Breast epithelium (tissue), 4 donors: ENCODE measurements at places on chromosomes 7 and 10.

DNA sequence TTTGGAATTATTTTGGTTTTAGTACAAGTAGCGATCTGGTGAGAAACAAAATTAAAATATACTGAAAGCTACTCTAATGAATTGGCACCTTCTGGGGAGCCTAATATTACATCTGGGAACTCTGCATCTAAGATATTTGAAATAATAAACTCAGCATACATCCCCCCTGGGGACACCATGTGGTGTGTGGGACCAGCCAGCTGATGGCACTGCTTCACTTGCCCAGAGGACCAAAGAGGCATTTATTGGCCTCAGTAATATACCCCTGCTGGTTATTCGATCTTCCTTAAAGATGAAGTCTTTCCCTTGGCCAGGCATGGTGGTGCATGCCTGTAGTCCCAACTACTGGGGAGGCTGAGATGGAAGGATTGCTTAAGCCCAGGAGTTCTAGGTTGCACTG lies 195.1 kb upstream of the AUTS2 start:
- no peaks in the 10 kb centered on the region for H3K36me3 ChIP-seq
- H3K4me3 ChIP-seq, result no peak overlapping the region
- H3K27me3 ChIP-seq, result no peaks in the 10 kb centered on the region
- H3K27ac ChIP-seq, result no peak overlapping the region
- no peaks in the 10 kb centered on the region for H3K4me1 ChIP-seq

GRCh38 chr7:96484091-96484490 lies 162.2 kb upstream of the SLC25A13 start:
- no peaks in the 10 kb centered on the region for H3K27me3 ChIP-seq
- H3K36me3 ChIP-seq, result no peaks in the 10 kb centered on the region
- H3K4me1 ChIP-seq, result no peaks in the 10 kb centered on the region
- no peak overlapping the region for H3K27ac ChIP-seq

DNA sequence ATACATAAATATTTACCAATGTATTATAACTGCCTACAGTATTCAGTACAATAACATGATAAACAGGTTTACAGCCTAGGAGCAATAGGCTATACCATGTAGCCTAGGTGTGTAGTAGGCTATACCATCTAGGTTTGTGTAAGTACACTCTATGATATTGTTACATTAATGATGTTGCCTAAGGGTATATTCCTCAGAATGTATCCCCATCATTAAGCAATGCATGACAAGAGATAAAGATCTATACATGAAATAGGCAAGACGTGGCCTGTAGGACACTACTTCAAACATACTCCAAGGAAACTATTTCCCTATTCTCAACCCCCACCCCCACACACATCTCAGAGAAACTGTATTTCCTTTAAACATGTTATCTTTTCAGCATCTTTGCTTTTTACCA lies 15.3 kb upstream of the ADAM22 start:
- no peaks in the 10 kb centered on the region for H3K27me3 ChIP-seq
- H3K4me3 ChIP-seq, result no peak overlapping the region

GRCh38 chr10:101986624-101986971 lies 69.4 kb downstream of the ARMH3 start:
- DNase-seq, result no peak
- H3K36me3 ChIP-seq, result no peaks in the 10 kb centered on the region
- no peaks in the 10 kb centered on the region for H3K27me3 ChIP-seq
- H3K4me1 ChIP-seq, result no peaks in the 10 kb centered on the region
- no peak overlapping the region for H3K27ac ChIP-seq
- no peak overlapping the region for H3K4me3 ChIP-seq

DNA sequence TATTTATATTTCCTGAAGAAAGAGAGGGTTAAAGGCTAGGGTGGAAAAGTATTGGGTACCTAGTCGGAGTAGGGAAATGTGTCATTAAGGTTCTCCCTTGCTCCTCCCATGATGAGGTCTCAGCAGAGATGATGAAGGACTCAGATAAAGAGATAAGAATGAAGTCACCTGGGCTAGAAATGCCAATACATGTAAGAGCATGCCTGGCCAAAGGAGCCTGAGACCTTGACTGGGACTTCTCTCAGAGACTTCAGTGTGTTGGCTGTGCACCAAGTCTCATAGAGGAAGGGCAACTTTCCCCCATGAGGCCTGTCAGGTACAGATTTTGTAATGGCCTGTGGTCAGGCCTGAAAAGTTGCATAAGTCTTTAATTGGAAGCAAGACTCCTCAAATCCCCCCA lies 361.0 kb upstream of the CDC14C start:
- DNase-seq, result no peak
- no peaks in the 10 kb centered on the region for H3K4me1 ChIP-seq
- no peak overlapping the region for H3K27ac ChIP-seq
- no peaks in the 10 kb centered on the region for H3K36me3 ChIP-seq
- H3K4me3 ChIP-seq, result no peak overlapping the region

DNA sequence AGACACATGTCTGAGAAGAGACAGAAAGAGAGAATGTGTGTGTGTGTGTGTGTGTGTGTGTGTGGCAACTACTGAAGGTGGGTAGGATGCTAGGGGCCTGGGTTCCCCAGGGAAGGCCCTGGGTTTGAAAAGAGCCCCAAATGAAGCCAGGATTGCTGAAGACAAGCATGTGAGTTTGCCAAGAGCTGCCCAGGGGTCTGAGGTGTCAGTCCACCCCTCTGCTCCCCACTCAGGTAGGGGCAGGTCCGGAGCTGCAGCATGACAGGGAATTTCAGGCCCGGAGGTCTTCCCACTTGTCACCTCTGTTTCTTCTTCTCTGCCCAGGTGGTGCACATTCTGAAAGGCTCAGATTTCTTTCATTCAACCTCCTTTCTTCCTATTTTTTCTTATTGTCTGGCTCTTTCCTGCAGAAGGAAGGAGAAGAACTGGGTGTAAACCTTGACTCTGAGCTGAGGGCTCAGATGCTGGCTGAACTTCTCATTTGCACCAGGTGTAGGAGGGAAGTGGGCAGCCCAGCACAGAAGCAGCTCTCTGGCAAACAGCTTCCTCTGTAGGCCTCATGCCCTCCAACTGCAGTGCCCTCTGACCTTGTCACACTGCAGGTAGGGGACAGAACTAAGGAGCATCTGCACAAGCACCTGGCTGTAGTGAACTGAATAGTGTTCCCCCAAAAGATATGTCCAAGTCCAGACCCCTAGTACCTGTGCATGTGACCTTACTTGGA lies 79.6 kb upstream of the LRRC4 start:
- H3K27ac ChIP-seq, result no peak overlapping the region
- no peaks in the 10 kb centered on the region for H3K4me1 ChIP-seq
- no peak overlapping the region for H3K4me3 ChIP-seq
- H3K27me3 ChIP-seq, result no peaks in the 10 kb centered on the region

- H3K4me1 ChIP-seq, result no peaks in the 10 kb centered on the region
- peaks cover 8% of the 10 kb centered on the region for H3K36me3 ChIP-seq
- no peaks in the 10 kb centered on the region for H3K27me3 ChIP-seq
- DNase-seq, result no peak
Measured at GRCh38 chr10:7826971-7827370, 8.7 kb downstream of the TAF3 start.

GRCh38 chr10:131570716-131571307 lies 259.3 kb upstream of the TCERG1L start:
- H3K4me3 ChIP-seq, result no peak overlapping the region
- no peaks in the 10 kb centered on the region for H3K36me3 ChIP-seq
- H3K27me3 ChIP-seq, result peaks cover 41% of the 10 kb centered on the region

DNA sequence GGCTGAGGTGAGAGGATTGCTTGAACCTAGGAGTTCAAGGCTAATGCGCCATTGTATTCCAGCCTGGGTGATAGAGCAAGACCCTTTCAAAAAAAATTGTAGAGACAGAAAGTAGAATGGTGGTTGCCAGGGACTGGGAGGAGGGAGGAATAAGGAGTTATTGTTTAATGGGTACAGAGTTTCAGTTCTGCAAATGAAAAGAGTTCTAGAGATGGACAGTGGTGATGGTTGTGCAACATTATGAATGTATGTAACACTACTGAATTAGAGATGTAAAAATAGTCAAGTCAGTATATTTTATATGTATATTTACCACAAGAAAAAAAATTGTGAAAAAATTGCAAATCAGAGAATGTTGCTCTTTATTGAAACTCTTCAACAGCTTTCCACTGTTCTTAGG lies 266.5 kb upstream of the NPY start:
- no peak for DNase-seq
- H3K4me3 ChIP-seq, result no peak overlapping the region
- no peaks in the 10 kb centered on the region for H3K27me3 ChIP-seq
- no peak overlapping the region for H3K27ac ChIP-seq

GRCh38 chr10:124214610-124215375 lies 121.4 kb upstream of the CHST15 start:
- H3K4me1 ChIP-seq, result no peaks in the 10 kb centered on the region
- no peak overlapping the region for H3K4me3 ChIP-seq
- H3K36me3 ChIP-seq, result no peaks in the 10 kb centered on the region
- no peak overlapping the region for H3K27ac ChIP-seq
- H3K27me3 ChIP-seq, result no peaks in the 10 kb centered on the region

DNA sequence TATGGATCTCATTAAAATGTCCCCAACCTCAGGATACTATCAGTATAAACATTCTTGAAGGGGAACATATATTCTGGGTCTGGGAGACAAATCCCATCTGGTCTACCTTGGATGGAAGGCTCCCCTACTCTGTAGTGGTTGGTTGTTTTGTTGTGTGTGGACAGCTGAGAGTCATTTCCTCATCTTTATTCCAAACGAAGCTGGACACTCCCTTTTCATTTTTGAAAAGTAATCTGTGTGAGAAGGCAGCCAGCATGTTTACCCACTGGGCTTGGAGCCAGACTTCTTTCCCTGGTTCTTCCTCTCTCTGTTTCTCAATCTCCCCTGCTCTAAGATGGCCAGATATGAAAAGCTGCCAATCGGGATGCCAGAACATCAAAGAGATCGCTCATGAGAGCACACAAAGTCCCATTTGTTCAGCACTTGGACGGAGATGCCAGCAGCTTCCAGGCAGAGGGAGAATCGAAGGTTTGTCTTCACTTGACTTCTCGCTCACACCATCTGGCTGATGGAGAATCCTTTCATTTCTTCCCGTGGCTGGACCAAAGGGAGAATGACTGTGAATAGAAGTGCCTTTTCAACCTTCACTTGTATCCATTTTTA lies 108.1 kb upstream of the AGR3 start:
- H3K4me3 ChIP-seq, result peak overlapping the region; percentile 14
- no peaks in the 10 kb centered on the region for H3K4me1 ChIP-seq
- peak overlapping the region; percentile 81 for H3K27ac ChIP-seq
- H3K36me3 ChIP-seq, result no peaks in the 10 kb centered on the region

DNA sequence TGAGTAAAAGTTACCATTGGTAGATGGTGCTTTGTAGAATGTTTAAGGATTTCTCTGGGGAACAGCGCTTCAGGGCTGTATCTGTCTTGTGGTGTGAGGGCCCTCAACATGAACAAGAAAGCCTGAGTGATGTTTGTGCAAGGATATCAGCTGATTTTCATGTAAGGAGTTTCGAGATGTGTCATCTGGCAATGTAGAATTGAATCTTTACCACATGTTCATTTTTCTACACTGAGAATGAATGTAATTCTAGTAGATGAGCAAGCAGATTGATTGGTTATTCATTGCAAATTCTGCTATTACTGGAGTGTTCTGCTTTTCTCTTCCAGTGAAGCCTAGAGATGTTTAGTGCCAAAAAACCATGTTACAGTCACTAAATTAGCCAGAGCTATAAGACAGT lies 87.7 kb downstream of the ST7 start:
- no peak overlapping the region for H3K27ac ChIP-seq
- H3K27me3 ChIP-seq, result no peaks in the 10 kb centered on the region
- no peaks in the 10 kb centered on the region for H3K4me1 ChIP-seq
- no peak for DNase-seq

- no peaks in the 10 kb centered on the region for H3K4me1 ChIP-seq
- H3K27me3 ChIP-seq, result no peaks in the 10 kb centered on the region
- DNase-seq, result no peak
- H3K27ac ChIP-seq, result no peak overlapping the region
- H3K36me3 ChIP-seq, result no peaks in the 10 kb centered on the region
Measured at GRCh38 chr10:113433711-113434110, 119.1 kb upstream of the HABP2 start.

DNA sequence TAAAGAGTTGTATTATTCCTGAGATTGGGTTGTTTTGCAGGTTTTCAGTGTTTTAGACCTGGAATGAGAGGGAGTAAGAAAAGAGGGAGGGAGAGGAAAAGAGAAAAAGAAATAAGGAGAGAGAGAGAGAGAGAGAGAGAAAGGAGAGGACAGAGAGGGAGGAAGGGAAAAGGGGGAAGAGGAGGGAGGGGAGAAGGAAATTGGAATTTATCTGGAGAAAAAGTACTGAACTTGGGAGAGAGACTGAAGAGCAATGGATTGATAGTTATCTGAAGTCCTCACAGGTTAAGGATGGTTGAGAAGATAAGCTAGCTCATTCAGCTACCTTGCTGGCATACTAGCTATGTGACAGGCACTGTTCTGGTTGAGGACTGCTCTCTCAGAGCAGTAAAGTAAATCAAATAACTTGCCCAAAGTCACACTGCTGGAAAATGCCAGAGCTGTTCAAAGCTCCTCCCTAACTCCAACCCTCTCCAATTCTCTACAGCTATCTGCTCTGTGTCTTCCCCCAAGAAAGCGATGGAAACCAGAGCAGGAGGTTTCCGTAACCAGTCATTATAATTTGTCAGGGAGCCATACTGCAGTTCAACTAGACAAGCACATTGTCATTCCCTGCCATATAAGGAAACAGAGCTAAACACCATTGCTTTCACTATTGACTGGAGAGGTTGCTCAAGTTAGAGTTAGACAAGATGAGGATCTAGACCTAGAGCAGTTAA lies 10.7 kb downstream of the CALD1 start:
- peak overlapping the region; percentile 81 for H3K27ac ChIP-seq
- no peaks in the 10 kb centered on the region for H3K4me1 ChIP-seq
- H3K27me3 ChIP-seq, result no peaks in the 10 kb centered on the region
- no peak for DNase-seq

DNA sequence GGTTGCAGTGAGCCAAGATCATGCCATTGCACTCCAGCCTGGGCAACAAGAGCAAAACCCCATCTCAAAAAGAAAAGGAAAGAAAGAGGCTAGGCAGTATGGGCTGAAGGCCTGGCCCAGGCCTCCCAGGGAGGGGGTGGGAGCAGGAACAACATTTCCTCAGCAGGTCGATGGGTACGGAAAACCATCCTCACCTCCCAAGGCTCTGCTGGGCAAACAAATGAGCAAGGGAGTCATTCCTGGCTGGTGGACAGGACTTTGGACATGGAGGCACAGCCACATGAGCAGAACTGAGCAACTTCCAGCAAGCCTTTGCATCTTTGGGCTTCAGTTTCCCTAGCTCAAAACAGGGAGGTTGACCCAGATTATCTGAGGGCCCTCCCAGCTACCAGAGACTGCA lies 13.0 kb downstream of the OGDHL start:
- no peak for DNase-seq
- no peaks in the 10 kb centered on the region for H3K4me1 ChIP-seq
- no peaks in the 10 kb centered on the region for H3K36me3 ChIP-seq
- H3K27ac ChIP-seq, result no peak overlapping the region
- H3K4me3 ChIP-seq, result no peak overlapping the region

GRCh38 chr10:80472234-80473095 lies 18.4 kb downstream of the TSPAN14 start:
- peak overlapping the region; percentile 75 for H3K27ac ChIP-seq
- H3K4me1 ChIP-seq, result peaks cover 3% of the 10 kb centered on the region
- no peaks in the 10 kb centered on the region for H3K27me3 ChIP-seq
- no peak for DNase-seq
- H3K36me3 ChIP-seq, result no peaks in the 10 kb centered on the region

- no peaks in the 10 kb centered on the region for H3K4me1 ChIP-seq
- no peaks in the 10 kb centered on the region for H3K36me3 ChIP-seq
- H3K27me3 ChIP-seq, result no peaks in the 10 kb centered on the region
- DNase-seq, result no peak
- no peak overlapping the region for H3K27ac ChIP-seq
Measured at GRCh38 chr7:35760143-35760745, 40.6 kb upstream of the SEPTIN7 start.

- H3K4me1 ChIP-seq, result no peaks in the 10 kb centered on the region
- no peaks in the 10 kb centered on the region for H3K36me3 ChIP-seq
- no peak overlapping the region for H3K27ac ChIP-seq
- no peak for DNase-seq
Measured at GRCh38 chr7:43234968-43235367, 122.5 kb downstream of the HECW1 start.
